Stimulated activated CD8-positive, alpha-beta memory T cell treated with anti-CD3 and anti-CD28 coated beads, Interleukin-7, amount 100 ng/mL, for 24 hours (primary cell): ENCODE measurements at places on chromosomes 2 and 18.

GRCh38 chr2:48508461-48509124 is 21.4 kb upstream of the STON1 start:
- no peak for DNase-seq

DNA sequence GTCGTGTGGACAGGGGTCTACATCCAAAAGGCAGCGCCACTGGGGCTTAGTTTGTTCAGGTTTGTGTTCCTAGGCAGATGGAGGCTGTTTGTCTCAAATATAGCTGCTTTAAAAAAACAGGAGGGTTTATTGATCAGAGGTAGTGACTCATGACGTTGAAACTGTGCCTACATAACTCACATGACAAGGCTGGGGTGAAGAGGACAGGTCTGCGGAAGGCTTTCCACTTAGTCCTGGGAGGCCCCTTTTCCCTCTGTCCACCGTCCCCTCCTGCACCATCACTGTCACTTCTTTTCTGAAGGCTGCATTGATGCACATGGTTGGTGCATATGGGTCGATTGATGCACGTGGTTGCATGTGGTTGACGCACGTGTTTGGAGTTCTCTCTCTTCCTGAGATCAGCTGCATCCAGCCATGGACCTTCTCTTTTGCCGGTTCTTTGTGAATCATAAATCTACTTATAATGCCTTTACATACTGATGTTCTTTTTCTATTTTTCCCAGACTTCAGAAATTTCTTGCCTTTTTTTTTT is 10.9 kb downstream of the SH3RF3 start:
- no peak for DNase-seq

DNA sequence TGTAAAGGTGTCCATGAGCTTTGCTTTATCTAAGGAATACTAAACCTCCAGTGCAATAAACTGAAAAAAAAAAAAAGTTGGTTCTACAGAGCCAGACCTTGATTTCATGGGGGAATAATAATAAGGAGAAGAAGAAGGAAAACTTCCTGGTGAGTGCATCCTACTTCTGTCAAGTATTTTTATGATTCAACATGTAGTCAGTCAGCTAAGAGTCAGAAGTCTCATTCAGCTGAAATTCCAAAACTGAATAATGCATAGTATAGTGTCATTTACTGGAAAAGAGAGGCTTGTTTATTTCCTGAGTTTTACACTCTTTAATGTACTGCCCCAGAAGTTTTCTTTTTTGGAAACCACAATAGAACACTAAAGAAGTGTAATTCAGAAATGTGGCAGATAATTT is 77.8 kb upstream of the TACR1 start:
- no peak for DNase-seq

DNA sequence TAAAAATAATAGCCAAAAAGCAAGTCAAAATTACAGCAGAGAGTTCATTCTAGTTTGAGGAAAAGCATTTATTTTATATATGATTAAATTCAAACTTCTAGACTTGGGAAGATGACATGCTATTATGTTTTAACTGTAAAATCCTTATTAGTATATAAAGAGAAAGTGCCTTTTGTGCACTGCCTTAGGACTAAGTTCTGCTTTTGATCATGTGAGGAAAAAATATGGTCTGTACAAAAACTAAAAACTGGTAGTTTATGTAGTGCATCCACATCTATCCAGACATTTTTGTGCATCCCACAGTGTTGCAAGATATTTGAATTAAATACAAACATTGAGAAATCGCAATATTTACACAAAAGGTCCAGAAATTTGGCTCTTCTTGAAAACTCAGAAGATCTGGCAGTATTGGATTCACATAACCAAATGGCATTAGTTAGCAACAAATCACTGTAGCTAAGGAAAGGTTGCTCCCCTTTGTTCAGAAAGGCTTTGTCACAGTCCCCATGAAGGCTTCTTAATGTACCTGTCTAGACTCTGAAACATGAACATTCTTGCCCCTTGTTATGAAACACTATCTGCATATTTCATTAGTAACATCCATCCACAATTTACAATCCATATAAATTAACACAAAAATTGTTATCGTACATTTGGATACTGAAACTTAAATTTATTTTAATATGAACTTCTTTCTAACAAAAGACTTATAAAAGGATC is 2.2 kb downstream of the MMADHC start:
- DNase-seq = no peak

- DNase-seq = no peak
These were observed 162.3 kb downstream of the TCF4 start for GRCh38 chr18:55425698-55426097.

- no peak for DNase-seq
These were observed 136.5 kb downstream of the RNF144A start for GRCh38 chr2:7053650-7054265.

DNA sequence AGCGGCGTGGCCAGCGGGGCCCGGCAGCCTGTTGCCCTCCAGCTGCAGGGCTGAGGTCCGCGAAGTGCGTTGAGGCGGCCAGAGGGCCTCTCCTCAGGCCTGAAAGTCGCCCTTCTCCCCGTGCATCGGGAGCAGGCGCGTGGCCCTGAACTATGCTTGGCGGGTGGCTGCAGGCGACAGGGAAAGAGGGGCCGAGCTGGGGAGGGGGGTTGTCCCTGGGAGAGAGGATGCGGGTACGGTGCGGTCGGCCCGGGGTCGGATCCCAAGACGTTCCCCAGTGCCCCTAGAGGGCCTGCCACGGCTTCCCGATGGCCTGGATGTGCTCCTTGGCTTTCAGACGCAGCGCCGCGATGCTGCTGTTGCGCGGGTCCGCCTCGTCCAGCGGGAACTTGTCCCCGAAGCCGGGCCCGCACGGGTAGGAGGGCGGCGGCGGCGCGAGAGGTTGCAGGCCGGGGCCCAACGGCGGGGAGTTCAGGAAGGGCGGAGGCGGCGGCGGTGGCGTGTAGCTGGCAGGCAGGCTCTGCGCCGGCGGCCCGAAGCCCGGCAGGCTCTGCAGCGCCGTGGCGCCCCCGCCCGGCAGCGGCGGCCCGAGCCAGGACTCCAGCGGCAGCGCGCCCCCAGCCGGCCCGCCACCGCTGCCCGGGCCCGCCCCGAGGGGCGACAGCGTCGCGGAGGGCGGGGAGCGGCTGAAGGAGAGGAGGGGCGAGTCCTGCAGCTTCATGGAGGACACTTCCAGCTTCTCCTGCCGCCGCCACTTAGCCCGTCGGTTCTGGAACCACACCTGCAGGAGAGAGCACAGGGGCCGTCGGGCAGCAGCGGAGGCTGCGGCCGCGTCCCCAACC is 4.3 kb downstream of the RAX start:
- no peak for DNase-seq

DNA sequence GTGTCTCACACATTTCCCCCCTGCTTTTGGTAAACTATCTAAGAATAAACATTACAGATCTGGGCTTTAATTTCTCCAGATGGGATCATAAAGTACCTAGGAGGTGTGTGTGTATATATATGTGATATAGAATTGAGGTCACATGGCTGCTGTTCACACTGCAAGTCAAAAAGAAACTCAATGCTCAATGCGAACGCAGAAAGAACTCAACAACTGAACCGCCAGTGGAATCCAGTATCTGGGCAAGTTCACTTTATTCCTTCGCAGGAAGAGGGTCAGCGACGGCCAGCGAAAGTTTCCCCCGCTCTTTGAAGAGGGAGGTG is 17.7 kb downstream of the POU3F3 start:
- DNase-seq = no peak

DNA sequence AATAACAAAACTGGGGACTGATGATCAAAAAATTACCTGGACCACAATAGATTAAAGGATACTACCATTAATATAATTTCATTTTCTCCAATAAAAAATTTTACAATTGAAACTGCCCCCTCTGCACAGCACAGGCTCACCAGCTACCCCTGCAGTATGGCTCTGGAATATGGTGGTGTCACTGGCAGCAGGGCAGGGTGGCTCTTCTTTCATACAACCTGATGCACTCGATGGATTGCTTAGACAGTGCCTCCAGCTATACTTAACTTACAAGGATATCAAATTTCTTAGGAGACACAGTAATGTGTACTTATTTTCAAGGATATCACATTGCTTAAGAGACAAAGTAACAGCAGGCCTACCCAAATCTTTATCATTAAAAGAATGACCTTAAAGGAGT is 124.0 kb downstream of the PRELID3A start:
- DNase-seq = no peak

DNA sequence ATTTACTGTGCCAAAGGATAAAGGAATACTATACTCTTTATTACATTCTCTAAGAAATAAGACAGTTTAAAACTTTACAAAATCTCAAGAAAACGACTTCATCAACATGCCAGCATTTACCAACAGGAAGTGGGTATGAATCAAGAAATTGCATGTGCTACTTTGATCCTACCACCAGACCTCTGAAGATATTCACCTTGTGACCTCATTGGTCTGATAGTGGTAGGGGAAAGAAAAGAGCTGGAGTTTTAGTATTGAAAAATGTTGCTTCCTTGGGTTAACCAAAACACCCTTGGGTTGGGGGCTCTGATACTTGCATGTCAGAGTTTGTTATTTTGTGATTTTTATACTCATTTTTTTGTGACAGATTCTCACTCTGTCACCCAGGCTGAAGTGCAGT is 84.1 kb upstream of the LPIN2 start:
- no peak for DNase-seq

DNA sequence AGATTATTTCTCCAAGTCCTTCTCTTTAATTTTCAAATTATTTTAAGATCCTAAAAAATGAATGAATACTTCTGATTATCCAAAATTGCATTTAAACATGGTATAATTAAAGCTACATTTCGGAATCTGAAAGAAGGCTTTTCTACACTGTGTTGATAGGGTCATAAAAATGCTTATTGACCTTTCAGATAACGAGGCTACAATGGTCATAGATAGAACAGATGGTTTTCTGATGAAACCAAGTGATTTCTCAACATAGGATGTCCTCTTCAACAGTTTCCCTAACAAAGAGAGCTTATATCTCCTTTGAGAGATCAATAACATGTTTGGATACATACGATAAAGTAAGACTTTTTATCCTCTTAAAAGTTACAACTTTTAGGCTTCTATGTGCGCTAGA is 201.1 kb downstream of the PTH2R start:
- DNase-seq = no peak

DNA sequence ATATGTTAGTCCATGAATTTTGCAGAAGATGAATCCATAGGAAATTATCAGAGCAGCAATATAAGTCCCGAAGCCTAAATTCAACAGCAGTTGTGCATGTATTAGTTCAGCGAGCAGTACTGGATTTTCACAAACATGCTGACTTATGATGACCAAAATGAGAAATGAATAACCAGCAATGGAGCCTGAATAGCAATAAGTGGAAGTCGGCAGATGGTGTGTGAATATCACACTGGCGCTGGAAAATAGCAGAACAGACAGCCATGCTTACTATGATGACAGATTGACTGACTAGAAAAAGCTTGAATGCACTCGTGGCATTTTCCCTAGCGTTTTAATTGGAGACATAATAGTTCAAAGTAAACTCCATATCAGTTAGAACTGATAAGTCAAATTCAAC is 1114.5 kb downstream of the DSC3 start:
- DNase-seq = no peak

DNA sequence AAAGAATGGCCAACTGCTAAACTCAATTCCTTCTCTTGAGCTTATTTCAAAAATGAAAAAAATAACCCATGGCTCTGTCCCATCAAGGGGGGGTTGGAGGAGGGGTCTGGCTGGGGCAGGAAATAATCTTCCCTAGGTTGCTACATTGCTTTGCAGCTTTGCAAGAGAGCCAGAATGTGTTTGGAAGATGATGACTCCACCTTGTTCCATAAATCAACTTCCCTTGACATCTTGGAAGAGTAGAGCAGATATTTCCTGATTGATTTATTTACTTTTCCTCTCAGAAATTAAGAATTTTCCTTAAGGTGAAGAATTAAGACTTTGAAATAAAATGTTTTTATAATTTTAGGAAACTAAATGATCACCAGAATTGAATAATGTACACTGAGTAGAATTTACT is 41.3 kb downstream of the ESCO1 start:
- no peak for DNase-seq

- no peak for DNase-seq
These were observed 55.5 kb upstream of the SLC8A1 start for GRCh38 chr2:40507432-40507831.

DNA sequence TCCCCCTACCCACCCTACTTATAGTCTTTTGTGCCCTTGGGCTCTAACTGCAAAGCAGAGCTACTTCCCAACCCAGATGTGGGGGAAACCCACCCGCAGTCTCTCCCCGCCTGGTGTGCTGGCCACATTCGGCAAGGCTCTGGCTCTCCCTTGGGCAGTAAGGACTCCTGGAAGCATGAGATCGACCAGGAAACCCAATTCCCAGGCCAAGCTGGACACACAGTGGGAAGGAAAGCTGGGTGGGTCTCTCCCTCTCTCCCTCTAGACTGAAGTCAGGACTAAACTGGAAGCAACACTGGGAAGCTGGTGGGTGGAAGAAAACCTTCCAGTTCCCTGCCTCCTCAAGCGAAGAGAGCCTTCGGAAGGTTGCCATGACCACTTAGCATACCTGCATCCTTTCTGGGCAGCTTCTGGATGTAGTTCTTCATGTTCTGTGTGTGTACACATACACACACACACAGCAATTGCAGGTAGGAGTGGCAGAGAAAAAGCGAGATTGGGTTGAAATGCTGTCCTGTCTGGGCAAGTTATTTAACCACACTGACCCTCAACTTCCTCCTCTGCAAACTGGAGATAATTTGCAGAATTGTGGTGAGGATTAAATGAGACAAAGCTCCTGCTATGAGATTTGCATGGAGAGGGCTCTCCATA is 33.9 kb downstream of the ZBTB7C start:
- DNase-seq = no peak

GRCh38 chr2:17768894-17769293 is 15.0 kb downstream of the GEN1 start:
- DNase-seq = no peak

GRCh38 chr2:30259827-30260679 is 28.7 kb downstream of the LBH start:
- no peak for DNase-seq

- DNase-seq = no peak
These were observed 32.5 kb upstream of the WIPF1 start for GRCh38 chr2:174630107-174630506.

DNA sequence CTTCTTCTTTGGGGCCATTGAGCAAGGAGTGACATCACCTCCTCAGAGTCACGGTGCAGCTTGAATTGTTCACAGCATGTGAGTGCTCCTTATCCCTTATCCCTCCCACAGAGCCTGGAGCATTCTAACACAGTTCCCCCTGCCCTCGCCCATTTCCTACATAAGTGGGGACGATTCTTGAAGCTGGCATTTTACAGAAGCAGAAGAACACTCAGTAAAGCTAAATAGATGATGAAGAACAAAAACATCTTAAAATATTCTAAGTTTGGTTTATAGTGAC is 135.8 kb upstream of the APCDD1 start:
- DNase-seq = no peak

GRCh38 chr2:169827272-169828140 is at the start of gene UBR3:
Gene UBR3 (plus strand): TSS chr2:169827454. CDS start chr2:169827508, 54 bp downstream.
- DNase-seq = peak; percentile 81

- DNase-seq = no peak
These were observed 182.5 kb downstream of the ACKR3 start for GRCh38 chr2:236752096-236752495.

- DNase-seq = no peak
These were observed 273.1 kb downstream of the PHLPP1 start for GRCh38 chr18:62988471-62988870.

GRCh38 chr2:118292991-118293390 is 204.7 kb downstream of the INSIG2 start:
- no peak for DNase-seq
